Naive thymus-derived CD4-positive, alpha-beta T cell (primary cell): ENCODE measurements at places on chromosomes 3 and 15. TPM values are rescaled to one million over a fixed set of nuclear protein-coding genes. Genes with fewer than 3 reads are reported as not detected.

DNA sequence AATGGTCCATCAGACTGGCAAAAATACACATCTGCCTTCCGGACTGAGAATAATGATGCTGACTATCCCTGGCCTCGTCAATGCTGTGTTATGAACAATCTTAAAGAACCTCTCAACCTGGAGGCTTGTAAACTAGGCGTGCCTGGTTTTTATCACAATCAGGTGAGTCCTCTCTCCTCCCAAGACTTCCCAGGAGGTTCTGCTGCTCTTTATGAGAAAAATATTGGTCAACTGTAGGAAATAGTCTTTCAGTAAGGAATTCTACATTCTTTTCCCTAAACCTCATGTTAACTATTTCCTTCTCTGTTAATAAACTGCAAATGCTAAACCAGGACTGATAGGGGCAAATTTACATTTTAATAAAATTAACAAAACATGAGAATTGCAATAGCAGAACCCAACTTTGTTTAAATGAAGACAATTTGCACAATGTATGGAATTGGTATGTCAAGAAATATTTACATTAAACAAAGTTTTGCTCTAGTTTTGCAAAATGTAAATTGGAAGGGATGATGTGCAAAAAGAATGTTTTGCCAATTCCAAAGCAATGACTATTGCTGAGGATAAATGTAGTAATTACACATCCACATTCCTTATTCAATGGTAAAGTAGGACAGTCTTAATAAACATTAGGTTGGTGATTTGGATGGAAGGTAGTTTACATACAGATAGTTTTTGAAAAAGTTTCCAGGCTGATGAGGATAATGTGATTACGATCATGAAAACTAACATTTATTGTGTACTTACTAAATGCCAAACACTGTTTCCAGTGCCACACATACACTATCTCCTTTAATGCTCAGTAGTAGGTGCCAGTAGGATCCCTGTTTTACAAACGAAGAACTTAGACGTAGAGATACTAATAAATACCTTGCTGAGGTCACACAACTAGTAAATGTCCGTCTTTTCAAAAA is 21.1 kb downstream of the UPK1B start:
- DNase-seq, result no peak
- H3K4me1 ChIP-seq, result no peaks in the 10 kb centered on the region
- no peaks in the 10 kb centered on the region for H3K36me3 ChIP-seq
- H3K27me3 ChIP-seq, result no peaks in the 10 kb centered on the region
- H3K27ac ChIP-seq, result no peak overlapping the region

Gene VEPH1
- total RNA-seq, result not detected

- DNase-seq, result no peak
- no peak overlapping the region for H3K27ac ChIP-seq
- H3K4me3 ChIP-seq, result no peak overlapping the region
- H3K36me3 ChIP-seq, result no peaks in the 10 kb centered on the region
Measured at GRCh38 chr15:62136911-62137865, 27.9 kb downstream of the C2CD4B start.

DNA sequence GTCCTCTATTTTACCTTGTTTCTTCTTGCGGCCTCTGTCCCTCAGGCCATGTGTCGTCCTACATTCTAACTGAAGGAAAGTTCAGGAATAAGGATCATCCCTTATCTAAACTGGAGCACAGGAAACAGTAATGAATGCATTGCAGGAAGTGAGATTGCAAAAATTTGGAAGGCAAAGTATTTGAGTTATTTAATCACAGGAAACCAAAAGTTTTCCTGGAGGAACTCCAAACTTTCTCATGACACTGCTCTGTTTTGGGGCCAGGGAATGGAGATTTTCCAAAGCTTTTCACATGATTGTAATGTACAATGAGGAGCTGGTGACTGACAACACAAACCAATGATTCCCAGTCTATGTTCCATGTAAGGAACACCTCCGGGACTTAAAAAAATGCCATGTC is 57.8 kb upstream of the PLSCR4 start:
- H3K4me1 ChIP-seq, result no peaks in the 10 kb centered on the region
- H3K27ac ChIP-seq, result no peak overlapping the region
- H3K27me3 ChIP-seq, result no peaks in the 10 kb centered on the region
- no peaks in the 10 kb centered on the region for H3K36me3 ChIP-seq

Gene MAP3K13
- total RNA-seq, result 7.8 TPM

- H3K4me3 ChIP-seq, result no peak overlapping the region
- no peaks in the 10 kb centered on the region for H3K27me3 ChIP-seq
- H3K36me3 ChIP-seq, result no peaks in the 10 kb centered on the region
Measured at GRCh38 chr15:68767833-68768232, 52.9 kb downstream of the ANP32A start.
